ENCODE measurements at places on chromosomes 3 and 15.

DNA sequence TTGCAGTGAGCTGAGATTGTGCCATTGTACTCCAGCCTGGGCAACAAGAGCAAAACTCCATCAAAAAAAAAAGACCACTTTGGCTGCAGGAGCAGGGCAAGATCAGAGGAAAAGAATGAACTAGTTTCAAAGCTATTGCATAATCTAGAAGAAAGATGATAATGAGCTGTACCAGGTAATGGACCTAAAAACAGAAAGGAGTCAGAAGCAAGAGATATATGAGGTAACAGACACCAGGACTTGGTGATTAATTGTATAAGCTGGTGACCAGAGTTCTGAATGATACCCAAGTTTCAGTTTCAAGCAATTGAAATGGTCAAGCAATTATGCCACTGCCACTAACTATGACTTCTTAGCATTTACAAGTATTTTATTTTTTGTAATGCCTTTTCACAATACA, 2.9 kb downstream of the POLQ start:
- DNase-seq = no peak

- no peak for DNase-seq
Measured at GRCh38 chr3:165078293-165078692, at the start of gene SI. SI (minus strand) TSS chr3:165078496; CDS start chr3:165076012, 2,484 bp downstream.

DNA sequence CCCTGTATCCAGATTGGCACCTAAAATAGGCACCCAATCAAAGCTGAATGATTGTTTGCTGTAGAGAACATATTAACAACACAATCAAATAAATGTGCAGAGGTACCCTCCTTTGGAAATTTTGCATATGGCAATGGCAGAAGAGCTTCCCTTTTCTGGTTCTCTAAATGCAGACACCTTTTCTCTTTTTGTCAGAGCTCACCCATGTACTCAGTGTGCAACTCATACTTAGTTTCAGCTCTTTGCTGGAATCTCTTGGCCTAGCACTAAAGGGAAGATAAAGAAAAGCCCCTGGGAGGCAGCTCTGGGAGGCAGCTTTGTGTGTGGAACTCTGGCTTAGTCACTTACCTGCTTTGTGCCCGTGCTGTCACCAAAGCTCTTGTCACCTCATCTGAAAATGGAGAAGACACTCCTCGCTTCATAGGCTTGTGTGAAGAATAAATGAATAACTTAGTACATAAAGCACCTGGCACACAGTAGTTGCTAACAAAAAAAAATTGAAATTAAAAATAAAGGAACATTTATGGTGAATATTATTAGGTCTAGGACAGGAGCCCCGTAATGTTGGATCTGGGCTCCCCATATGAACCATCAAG, 28.8 kb downstream of the ST6GAL1 start:
- no peak for DNase-seq

DNA sequence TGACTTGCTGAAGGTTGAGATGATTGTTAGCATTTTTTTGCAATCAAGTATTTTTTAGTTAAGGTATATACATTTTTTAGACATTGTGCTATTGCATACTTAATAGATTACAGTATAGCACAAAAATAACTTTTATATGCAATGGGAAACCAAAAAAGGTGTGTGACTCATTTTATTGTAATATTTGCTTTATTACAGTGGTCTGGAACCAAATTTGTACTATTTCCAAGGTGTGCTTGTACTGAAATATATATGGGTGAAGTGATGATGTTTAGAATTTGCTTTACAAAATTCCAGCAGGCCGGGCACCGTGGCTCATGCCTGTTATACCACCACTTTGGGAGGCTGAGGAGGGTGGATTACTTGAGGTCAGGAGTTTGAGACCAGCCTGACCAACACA, 29.1 kb upstream of the TBC1D23 start:
- DNase-seq = no peak

GRCh38 chr3:39415983-39416382, 9.5 kb downstream of the RPSA start:
- DNase-seq = no peak

DNA sequence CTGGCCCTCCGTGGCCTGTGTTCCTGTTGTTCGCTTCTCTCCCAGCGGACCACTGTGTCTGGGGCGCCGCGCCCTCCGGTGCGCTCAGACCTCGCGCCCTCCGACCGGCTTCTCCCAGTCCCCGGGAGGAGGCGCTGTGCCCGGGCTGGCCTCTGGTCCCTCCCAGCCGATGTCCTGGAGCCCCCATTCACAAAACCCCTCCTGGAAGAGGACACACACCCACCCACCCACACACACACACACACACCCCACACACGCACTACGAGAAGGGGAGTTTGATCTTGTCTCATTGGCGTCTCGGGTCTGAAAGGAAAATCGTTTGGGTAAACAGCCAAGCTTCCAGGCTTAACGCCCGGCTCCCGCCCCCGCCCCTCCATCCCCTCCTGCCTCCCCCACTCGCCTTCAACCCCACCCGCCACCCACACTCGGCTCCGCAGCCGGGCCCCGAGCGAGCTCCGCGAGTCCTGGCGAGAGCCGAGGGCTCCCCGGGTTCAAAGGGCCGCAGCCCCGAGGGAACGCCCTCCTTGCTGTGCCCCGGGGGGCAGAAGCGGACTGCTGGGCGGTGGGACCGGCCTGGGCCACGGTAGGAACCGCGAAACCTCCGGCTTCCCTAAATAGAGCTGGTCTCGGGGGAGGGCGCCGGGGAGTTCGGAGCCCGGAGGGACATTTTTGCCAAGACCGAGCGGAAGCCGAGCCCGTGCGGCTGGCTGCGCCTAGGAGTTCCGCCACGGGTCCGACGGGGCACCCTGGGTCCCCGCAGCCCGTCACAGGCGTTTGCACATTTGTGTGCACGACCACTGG, 23.6 kb downstream of the NR2F2 start:
- no peak for DNase-seq

GRCh38 chr15:90496791-90497190, 32.9 kb upstream of the CRTC3 start:
- no peak for DNase-seq

DNA sequence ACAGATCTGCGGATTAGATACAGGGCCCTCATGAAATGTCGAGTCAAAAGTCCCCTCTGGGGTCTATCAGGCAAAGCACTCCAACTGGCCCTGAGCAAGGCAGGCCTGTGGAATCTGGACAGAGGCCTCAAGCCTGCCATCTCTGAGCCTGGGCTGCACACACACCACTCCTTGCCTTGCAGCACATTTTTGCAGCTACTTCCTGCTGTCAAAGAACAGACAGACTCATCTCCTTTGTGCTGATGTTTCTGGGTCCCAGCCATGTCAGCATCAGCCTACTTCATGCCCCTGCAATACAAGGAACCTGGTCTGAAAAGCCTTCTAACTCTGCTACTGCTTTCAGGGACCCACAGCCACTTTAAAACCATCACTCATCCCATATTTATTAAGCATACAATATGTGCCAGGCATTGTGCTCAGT, 60.6 kb upstream of the IL12A start:
- no peak for DNase-seq

Measured in stimulated activated CD4-positive, alpha-beta T cell treated with anti-CD3 and anti-CD28 coated beads, Interleukin-1b, Interleukin-23, amount 100 ng/mL, for 48 hours (primary cell).